Kidney glomerular epithelial cell (primary cell): ENCODE measurements at places on chromosomes 5 and 9.

GRCh38 chr5:127074466-127074865 is 1.2 kb upstream of the C5orf63 start:
- DNase-seq: no peak

GRCh38 chr5:125261505-125262250 is 515.2 kb upstream of the ZNF608 start:
- DNase-seq: no peak

DNA sequence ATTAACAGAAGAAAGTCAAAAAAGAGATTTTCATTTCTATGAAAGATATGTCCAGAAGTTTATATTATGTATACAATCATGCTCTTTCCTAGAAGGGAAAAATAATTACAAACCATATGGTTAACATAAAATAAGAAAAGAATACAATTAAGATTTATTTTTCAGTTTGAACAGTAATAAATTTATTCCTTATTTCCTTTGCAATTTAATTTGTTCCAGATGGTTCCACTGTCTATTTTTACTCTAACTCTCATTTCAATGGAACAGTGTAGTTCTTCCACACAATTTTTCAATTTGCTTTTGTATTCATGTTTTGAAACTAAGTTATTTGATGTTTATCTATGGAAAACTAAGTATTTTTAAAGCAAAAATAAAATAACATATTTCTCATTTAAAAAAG is 1026.3 kb downstream of the TAF11L14 start:
- no peak for DNase-seq

DNA sequence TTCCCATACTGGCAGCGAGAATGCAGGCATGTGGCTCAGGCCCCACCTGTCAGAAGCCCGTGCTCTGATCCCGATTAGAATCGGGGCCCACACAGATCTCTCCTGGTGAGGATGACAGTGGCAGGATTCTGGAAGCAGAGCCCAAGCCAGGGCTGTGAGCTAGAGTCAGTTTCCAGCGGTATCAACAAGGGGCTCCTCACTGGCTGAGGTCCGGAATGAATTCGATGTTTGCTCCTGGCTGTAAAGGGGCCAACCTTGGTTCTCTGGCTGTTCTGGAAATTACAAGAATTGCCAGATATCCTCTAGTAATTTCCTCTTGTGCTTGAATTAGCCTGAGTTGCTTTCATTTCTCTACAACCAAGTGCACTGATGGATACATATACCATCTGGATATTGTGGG is 129.1 kb upstream of the SPRY4 start:
- DNase-seq: no peak

DNA sequence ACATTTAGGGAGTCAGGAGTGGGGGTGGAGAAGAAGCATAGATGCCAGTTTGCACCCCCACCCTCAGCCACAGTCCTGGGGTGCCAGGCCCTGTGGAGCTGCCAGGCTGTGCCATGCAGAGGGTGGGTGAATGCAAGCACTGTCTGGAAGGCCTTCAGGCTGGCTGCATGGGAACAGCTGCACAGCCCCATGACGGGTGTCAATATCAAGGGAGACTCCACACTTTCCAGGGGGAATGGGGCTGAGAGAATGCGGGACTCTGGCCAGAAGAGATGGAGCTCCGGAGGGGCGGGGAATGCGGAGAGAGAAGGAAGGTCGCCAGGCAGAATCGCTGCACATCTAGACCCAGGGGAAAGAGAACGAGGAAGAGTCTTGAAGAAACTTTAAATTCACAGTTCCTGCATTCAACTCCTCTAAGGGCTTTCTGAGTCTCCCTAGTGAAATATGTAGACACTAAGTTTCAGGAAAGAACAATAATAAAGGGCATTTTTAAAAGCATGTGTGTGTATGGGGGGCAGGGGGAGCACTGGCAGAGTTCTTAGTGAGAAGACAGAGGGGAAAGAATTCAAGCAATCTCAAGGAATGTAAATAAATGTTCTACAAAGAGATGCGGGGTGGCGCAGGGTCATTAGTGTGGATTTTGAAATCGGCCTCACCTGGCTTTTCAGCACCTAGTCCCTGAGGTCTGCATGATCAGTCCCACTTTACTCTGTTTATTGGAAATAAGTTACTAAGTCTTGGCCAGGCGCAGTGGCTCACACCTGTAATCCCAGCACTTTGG is 59.1 kb downstream of the BOD1 start:
- DNase-seq: no peak

- DNase-seq: no peak
Observed at GRCh38 chr5:66669086-66669861, 73.1 kb downstream of the MAST4 start.

DNA sequence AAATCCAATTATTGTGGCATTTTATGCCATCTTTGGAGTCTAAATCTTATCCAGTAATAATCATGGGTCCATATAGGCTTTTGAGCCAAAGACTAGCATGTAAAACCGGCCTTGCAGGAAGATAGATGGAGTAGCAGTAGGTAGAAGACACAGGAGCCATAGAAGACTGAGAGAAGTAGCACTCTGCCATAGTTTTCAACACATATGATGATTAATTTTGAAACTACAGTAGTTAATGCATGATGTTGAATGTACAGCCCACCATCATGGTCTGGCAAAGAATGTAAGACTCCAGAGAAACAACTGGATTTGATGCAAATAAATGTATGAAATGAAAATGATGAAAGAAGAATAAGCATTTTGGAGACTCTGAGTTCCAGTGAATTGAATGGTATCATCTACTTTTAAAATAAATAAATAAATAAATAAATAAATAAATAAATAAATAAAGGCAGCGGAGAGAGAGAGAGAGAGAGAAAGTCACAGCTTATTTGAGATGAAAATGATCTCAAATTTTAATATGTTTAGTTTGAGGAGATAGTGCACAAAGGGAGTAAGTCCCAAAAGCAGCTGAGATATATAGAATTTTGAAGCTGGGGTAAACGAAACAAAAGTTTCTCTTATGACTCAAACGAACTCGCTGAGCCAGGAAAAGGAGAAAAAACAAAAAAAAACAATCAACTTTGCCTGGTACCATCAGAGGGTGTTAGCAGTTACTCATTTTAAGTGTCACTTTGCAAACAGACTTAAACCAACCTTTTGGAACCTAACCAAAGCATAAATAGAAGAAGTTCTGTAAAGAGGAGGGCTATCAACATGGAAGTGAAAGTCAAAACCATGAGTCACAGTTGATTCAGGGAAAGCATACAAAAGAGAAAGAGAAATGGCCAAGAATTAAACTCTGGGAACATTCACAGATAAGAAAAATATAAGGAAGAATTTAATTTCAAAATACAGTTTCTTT is 388.7 kb downstream of the CETN3 start:
- peak; percentile 94 for DNase-seq

- DNase-seq: no peak
Observed at GRCh38 chr5:156936972-156937371, 26.1 kb downstream of the TIMD4 start.

GRCh38 chr5:113103330-113103729 is 126.7 kb downstream of the DCP2 start:
- no peak for DNase-seq

DNA sequence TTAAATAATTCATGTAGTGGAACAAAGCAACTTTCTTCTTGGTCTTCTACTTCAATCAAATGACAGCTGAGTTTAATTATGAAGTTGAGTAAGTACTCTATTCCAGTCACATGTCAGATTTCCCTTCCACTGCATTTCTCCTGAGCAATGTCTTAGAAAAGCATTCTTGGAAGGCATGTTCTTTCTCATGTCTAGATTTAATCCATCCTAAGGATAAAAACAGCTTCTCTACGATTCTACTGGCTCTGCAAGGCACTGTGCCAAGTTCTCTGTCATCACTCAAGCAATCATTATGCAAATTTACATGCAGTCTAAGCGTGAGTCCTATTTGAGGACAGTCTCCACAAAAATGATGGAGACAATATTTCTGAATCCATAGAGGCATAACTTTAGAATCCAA is 142.4 kb downstream of the YIPF5 start:
- no peak for DNase-seq

DNA sequence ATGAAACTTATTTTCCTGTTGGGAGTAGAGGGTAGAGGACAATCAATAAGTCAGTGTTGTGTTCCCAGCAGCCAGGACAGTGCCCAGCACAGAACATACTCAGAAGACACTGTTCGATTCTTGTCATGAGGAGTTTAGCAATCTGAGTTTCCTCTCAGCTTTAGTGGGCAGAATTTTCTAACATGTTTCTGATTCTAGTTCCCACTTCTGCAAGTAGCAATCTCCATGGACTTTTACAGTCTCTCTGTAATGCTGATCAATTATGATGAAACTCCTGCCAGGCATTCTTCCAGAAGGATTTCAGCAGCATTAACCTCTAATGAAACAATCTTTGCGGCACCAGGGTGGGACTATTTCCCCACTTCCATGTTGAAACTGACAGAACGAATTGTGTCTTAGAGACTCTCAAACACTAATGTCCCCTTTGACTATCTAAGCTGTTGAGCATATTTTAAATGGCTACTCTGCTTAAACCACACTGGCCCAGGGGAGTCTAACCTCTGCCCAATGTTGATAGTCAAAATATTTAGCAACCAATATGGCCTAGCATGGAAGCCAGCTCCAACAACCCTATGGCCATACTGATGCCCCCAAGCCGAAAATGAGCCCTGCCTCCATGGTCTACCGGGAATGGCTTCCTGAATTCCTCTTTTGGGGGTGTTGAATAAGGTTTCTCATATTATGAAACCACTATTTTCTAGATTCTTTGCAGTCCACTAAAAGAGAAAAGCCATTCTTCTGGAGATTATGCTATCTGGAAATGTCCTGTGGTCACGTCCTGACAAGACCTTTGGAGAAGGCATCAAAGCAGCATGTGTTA is 484.3 kb downstream of the BNC2 start:
- no peak for DNase-seq

DNA sequence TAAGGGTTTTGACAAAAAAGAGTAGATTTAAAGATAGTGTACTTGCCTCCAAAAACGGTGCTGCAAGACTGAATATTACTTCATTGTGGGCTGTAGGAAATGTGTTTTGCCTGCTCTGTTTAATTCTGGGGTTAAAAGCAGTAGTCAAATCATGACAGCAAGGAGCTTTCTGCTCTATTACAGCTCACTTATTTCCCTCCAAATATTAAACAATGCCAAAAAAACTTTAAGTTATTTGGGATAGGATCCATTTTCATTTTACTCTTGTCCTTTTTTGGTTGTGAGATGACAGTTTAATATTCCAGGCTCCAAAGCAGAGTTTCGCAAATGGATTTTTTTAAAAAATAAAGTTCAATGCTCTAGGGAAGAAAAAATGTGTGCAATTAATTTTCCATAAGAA is 340.4 kb upstream of the RGMB start:
- DNase-seq: no peak

- no peak for DNase-seq
Observed at GRCh38 chr9:3495855-3496254, 29.9 kb downstream of the RFX3 start.

DNA sequence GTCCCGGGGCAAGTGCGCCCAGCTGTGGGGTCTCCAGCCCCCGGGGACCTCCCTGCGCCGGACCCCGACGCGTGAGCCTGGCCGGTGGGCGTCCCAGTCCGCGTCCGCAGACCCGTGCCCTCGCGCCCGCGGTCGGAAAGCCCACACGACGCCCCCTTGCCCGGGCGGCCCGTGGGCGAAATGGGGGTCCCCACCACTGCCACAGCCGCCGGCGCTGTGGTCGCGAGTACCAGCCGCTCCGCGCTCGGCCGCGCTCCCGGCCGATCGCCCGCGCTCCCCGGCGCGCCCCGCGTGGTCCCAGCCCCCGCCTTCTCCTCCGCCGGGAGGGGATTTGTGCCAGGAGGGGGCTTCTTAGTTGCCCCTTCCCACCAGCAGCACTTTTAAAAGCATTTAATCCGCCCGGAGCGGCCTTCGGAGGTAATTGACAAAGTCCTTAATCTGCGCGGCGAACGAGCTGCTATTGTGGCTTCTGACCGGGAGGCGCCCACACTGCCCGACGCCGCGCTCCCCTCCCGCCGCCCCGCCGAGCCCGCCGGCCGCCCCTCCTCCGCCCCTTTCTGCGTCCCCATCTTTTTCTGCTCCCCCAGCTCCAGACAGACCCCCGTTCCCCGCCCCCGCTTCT is 469 bp upstream of the FIBCD1 start:
- no peak for DNase-seq
